ENCODE measurements at places on chromosomes 6 and 20. TPM values are rescaled to one million over a fixed set of nuclear protein-coding genes. Genes with fewer than 3 reads are reported as not detected.

DNA sequence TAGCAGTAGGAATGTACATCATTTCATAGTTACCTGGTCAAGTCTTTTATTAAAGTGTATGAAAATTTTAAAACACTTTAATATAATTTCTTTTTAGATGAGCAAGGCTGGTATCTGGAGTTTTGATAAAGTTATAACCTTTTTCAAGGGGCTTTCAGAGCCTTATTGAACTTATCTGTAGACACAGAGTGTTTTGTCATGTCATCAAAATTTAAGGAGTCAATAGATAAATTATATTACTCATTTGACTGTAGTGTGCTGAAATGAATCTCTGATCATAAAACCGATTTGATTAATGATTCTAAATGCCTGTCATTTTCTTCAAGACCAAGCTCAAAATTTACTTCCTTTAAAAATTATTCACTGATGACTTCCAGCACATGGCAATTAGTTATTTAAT lies 125.6 kb downstream of the ARID1B start:
- DNase-seq, result no peak

DNA sequence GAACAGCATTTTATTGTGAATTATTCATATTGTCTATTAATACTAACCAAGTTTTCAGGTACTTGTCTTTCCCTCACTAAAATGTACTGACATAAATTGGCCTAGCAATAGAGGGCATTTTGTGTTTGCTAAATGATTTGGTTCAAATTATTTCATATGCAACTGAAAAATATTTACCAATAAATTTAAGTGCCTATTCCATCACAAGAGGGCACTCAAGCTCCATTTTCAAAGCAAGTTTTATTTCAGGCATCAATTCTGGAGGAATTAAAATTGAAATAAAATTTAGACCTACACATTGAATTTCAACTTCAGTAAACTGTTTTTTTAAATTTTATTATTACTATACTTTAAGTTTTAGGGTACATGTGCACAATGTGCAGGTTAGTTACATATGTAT lies 114.3 kb upstream of the SYNCRIP start:
- DNase-seq, result no peak

SLC44A4 gene
- total RNA-seq, result not detected

GRCh38 chr6:136609873-136610706 lies 59.9 kb upstream of the MAP7 start:
- peak; percentile 59 for DNase-seq

GRCh38 chr6:26030716-26031115 lies 56.5 kb upstream of the HFE start:
- DNase-seq, result no peak

SNX3 gene
- total RNA-seq, result 209 TPM

GRCh38 chr6:165751486-165751885 lies 88.4 kb upstream of the PDE10A start:
- DNase-seq, result no peak

DNA sequence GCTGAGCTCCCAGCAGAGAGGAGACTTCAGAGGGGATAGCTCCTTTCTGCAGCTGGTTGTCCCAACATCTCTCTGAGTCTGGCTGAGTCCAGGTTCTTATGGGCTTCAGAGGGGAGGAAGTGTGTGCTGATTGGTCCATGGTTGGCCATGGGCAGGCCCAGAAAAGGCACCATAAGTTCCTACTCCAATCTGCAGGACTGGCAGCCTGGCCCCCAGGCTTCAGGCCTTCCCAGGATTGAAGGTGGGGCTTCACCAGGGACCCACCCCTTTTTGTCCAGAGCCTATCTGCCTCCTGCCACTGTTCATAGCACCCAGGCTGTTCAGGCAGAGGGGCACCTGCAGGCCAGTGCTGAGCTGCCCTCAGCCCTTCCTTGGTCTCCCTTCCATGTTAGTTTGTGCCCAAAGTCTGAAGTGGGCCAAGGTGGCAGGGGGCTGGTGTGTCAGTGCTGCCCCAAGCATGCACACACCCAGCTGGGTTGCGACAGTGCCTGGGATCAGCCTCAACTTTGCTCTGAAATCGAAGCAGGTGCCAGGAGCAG lies 21.6 kb upstream of the TOP1 start:
- DNase-seq, result no peak

DNA sequence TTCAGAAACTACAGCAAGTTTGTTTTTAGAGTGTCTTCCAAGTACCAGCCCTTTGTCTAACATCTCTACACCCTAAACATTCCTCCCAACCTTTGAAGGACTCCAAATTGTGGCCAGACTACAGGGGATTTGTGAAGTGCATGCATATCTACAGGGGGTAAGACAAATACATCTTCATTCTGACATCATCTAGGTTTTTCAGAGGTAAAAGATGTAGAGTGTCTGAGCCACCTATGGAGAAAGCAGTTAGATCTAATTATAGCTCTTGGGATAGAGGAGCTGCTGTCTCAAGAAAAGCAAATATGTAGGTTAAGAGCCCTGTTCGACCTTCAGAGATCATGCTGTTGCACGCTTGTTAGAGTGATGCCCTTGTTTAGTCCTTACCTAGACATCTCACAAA lies 617.7 kb upstream of the AGPAT4 start:
- no peak for DNase-seq

GRCh38 chr6:11076540-11076939 lies 17.1 kb upstream of the SMIM13 start:
- DNase-seq, result no peak

- DNase-seq, result no peak
Measured at GRCh38 chr20:49270177-49270576, 7.7 kb downstream of the ZNFX1 start.

DNA sequence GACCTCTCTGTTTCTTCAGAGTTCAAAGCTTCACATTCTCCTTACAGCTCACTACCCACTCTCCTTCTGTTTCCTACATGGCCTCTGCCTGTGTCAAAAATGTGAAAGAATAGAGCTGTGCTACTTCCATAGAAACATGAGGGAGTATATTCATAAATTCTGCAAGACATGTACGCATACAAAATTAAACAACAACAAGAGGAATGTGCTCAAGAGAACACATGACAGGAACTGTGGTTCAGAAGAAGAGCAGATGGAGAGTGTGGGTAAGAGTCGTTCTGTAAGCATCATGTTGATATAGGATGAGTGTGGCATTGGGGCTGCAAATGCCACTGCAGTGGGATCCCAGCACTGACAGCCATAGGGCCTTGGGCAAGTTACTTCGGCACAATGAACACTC lies 266.6 kb upstream of the SASH1 start:
- DNase-seq, result no peak

GRCh38 chr6:157552820-157553485 lies 172.0 kb downstream of the ZDHHC14 start:
- DNase-seq, result no peak

SLCO4A1 gene
- 35.5 TPM for total RNA-seq

- DNase-seq, result peak; percentile 38
Measured at GRCh38 chr6:118980063-118980462, 45.1 kb upstream of the MCM9 start.

DNA sequence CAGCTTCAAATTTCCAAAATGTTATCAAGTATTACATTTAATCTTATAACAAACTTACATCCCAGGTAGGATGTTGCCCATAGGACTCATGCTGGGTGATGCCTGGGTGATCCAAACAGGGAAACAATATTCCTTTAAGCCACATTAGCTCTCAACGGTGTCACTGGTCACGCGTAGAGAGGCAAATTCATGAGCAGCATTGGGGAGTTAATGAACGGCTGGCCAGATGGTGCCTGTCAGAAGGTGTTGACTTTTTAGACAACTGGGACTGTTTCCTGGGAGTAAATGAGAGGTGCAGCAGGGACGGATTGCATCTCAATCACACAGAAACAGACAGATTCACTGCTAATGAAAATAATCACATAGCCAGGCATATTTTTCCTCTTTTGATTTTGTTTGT lies 83.3 kb upstream of the ID4 start:
- no peak for DNase-seq

IL17F gene
- total RNA-seq, result not detected

DNA sequence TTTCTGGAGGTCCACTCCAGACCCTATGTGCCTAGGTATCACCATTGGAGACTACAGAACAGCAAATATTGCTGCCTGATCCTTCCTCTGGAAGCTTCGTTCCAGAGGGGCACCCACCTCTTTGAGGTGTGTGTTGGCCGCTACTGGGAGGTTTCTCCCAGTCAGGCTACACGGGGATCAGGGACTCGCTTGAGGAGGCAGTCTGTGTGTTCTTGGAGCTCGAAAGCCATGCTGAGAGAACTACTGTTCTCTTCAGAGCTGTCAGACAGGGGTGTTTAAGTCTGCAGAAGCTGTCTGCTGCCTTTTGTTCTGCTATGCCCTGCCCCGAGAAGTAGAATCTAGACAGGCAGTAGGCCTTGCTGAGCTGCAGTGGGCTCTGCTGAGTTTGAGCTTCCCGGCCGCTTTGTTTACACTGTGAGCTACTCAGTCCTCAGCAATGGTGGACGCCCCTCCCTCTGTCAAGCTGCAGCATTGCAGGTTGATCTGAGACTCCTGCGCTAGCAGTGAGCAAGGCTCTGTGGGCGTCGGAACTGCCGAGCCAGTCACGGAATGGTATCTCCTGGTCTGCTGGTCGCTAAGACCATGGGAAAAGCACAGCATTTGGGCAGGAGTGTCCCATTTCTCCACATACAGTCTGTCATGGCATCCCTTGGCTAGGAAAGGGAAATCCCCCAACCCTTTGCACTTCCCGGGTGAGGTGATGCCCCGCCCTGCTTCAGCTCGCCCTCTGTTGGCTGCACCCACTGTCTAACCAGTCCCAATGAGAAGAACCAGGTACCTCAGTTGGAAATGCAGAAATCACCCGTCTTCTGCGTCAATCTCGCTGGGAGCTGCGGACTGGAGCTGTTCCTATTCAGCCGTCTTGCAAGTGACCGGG lies 32.5 kb upstream of the ASCC3 start:
- DNase-seq, result no peak

ESR1 gene
- 4.9 TPM for total RNA-seq

DNA sequence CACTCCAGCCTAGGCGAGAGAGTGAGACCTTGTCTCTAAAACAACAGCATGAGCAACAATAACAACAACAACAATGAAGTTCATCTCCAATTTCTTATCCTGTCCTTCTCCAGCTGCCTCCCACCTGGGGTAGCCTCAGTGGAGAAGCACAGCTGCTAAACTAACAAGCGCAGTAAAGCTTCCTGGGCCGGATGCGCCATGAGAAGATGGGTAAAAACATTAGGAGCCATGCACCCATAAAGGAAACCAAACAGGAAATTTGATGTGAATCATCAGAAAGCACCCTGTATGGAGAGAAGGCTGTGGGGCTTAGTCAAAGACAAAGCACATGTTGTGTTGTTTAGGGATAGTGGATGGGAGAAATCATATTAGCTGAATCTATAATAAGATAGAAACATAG lies 61.1 kb upstream of the CCN6 start:
- DNase-seq, result no peak

GRCh38 chr6:87184762-87185250 lies 29.4 kb downstream of the ZNF292 start:
- no peak for DNase-seq

DNA sequence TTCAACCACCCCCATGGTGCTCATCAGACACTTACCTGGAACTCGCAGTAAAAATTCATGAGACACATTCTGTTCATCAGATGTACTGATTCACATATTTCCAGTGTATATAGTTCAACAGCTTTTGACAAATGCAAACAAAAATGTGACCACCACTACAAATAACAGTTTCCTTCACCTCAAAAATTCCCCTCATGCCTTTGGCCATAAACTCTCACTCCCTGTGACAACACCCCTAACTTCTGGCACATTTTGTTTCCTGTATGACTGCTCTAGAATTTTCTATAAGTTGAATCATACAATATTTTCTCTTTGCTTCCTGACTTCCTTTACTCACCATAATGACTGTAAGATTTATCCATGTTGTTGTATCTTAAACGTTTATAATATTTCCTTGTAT lies 63.7 kb downstream of the C6orf118 start:
- DNase-seq, result no peak
